ENCODE measurements at places on chromosomes 13 and 19. TPM values are rescaled to one million over a fixed set of nuclear protein-coding genes. Genes with fewer than 3 reads are reported as not detected.

CLEC17A gene
- 1.3 TPM for total RNA-seq

PDX1 gene
- not detected for total RNA-seq

CEACAM7 gene
- not detected for total RNA-seq

ATF5 gene
- total RNA-seq = 5.7 TPM

LILRA1 gene
- total RNA-seq = 1.1 TPM

DNAJC15 gene
- 24.0 TPM for total RNA-seq

IGFL3 gene
- total RNA-seq = not detected

PSG7 gene
- not detected for total RNA-seq

HSPB6 gene
- total RNA-seq = 51.6 TPM

UBE2M gene
- 64.5 TPM for total RNA-seq

GJB6 gene
- 1.2 TPM for total RNA-seq

CYP4F12 gene
- total RNA-seq = 4.1 TPM
